ENCODE measurements at places on chromosomes 11 and 22.

DNA sequence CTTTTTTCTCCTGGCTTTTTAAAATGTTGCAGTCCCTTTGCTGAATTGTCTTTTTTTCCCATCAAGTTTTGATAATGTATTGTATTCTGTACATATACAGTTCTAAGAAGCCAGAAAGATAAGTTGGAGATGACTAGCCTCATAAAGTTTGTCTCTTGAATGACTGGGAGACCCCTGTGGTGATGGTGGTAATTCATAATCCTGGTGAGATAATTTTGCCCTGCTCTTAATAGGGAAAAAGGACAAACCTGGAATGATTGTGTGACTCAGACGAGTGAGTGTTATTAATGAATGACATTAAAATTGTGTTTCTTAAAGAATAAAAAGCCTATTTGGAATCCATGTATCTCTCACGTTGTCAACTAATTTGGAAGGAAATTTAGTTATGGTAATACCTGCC, 1.2 kb downstream of the HIKESHI start:
- DNase-seq = no peak

GRCh38 chr11:123184531-123184930, 10.5 kb downstream of the CLMP start:
- no peak for DNase-seq

GRCh38 chr11:83827940-83828554, 541.9 kb upstream of the CCDC90B start:
- no peak for DNase-seq

DNA sequence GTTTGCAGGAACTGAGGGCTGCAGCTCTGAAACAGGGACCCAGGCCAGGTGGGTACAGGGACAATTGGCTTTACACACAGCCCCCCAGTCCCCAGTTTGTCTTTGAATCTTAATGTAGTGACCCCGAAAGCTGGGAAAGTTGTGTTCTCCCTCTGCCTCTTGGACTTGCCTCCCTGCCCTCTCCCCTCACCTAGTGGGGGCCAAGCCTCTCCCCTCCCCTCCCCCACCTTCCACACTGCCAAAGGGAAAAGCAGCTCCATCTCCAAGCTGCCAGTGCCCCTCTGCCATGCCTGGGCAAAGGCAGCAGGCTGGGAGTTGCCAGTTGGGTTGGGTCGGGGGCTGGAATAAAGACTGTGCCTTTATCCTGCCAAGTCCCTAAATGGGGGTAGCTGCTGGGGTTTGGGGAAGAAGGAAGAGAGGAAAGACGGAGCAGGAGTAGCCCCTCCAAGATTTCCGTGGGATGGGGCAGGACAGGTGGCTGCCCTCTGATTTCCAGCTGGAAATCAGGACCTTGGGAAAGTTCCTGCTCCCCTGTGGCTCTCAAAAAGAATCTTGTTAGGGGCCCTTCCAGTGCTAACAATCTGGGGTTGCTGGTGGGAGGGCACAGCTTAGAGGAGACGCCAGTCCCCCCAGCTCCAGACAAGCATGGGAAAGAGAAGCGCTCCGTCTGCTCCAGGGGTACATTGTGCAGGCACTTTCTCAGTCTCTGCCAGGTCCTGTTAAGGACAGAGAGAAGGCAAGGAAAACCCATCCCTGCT, 2.8 kb upstream of the CLCF1 start:
- DNase-seq = no peak

- no peak for DNase-seq
Observed at GRCh38 chr11:33690290-33691065, 10.1 kb downstream of the C11orf91 start.

DNA sequence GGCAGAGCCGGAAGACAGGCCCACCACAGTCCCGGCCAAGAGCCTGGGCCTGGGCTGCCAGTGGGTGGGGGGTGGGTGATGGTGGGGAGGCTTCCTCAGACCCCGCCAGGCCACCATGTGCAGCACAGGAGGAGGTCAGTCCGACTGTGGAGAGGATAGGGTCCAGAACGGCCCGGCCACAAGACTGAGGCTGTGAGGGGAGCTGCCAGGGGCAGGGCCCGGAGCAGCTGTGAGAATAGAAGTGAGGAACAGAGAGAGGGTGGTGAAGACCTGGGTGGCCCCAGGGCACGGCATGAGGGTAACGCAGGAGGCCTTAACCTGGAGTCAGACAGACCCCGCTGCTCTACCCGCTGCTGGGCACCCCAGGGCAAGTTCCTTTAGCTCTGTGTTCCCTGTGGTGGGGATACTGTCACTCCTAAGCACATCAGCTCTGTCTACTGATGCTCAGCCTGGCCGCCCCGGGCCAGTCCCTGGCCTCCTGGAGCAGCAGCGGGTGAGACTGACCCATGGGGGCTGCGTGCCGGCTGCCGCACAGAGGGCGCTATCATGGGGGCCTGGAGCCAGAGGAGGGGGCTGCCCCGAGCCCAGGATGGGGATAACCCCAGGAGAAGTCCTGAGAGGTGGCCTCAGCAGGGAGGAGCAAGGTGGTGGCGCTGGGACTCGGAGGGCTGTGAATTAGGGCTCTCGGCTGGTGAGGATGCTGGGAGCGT, 1.7 kb downstream of the FERMT3 start:
- DNase-seq = no peak

DNA sequence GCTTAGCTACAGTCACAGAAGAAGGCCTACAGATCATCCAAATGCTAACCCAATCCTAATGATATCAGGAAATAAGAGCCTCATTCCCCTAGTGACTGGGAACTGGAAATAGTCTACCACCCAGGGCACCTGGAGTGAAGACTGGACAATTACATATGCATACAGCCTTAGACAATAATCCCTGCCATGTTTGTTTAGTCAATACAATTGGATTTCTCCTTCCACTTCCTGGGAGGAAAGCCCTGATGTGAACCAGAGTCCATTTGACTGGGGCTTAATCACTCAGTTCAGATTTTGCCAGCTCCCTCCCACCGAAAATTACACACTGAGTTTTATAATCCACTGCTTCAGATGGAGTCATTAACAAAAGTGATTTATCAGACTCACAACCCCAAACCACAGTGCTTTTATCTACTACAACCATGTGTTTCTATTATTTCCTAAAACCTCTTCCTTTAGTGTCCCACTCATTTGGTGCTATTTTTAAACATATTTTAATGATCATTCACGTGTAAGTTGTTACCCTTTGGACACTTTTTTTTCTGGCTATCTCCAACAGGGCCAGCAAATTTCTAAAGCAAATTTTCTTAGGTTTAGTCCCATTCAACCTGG, 29.9 kb downstream of the CWF19L2 start:
- DNase-seq = no peak

DNA sequence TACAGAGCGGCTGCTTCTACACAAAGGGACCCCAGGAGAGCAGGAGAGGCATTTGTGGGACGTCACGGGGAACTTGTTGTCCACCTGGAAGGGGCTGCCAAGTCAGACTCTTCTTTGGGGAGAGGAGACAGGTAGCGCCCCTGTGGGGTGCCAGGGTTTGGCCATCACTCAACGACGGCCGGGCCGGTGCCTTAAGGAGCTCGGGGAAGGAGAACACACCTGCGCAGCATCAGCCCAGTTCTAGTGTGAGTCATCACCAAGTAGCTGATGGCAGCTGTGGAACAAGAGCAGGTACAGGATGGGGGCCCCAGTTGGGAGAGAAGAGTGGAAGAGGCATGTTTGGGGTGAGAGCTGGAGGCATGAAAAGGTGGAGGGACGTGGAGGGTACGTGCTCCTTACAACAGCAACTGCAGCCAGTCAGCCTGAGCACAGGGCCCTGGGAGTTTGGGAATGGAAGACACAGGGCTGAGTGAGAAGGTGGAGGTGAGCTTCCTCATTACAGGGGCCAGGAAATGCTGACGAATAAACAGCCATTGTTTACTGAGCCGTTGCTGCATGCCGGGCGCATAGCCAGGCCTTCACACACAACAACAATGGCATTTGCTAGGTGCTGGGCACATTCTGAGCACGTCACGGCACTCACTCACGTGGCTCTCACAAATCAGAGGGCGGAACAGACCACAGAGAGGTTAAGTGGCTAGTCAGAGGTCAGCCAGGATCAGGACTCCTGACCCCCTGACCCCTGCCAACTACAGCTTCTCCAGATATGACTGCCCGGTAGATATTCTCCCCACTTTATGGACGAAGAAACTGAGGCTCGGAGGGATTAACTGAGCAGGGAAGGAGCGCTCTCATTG, 29.1 kb upstream of the TP53I11 start:
- DNase-seq = no peak

DNA sequence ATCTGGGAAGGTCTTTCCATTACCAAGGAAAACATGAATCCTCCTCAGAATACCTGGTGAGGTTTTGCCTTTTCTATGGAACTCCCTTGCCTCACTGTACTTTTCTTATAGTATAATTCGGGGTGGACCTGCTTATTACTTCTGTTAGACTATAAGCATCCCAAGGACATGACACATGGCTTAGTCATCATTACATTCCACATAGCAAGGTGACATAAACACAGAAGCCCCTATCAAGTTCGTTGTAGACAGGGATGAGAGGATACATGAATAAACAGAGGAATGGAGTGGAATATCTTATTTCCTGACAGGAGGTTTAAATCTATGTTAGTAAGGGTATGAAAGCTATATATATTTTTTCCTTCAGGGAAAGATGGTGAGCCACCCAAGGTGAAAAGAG, 532.2 kb upstream of the CCDC90B start:
- DNase-seq = no peak

GRCh38 chr11:2677127-2677526, 22.7 kb downstream of the KCNQ1OT1 start:
- no peak for DNase-seq

DNA sequence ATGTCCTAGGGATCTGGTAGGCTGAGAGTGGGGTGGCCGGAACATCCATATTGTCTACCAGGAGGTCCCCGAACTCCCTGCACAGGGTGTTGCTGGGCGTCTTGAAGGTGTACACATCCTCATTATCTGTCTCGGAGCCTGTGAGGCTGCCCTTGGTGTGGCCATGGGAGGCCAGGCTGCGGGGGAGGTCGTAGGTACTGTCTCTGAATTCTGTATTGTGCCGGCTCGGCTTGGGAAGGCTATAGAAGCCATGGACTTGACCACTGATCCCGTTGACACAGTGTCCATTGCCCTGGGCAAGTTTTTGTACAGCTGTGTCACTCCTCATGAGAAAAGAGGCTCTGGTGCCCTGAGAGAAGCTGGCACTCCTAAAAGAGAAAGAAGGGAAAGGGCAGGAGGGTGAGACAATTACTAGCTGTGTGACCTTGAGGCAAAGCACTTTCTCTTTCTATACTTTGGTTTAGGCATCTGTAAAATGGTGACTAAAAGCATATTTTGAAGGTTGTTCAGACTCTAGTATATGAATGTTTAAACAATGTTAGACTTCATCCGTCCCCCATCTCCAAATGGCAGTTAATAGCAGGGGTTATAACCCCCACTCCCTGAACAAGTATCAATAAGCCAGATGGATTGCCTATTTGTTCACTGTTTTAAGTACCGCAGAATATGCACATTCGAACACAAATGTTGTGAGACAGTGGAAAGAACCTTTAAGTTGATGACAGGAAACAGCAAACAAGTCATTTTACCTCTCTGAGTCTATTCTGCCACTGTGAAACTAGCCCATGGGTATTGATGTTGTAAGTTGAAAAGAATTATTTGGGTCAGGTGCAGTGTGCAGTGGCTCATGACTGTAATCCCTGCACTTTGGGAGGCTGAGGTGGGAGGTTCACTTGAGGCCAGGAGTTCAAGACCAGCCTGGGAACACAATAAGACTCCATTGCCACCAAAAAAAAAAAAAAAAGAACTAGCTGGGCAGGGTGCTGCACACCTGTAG, 38.3 kb downstream of the USP35 start:
- DNase-seq = no peak

GRCh38 chr11:45733176-45733575, 67.8 kb upstream of the CHST1 start:
- DNase-seq = no peak

DNA sequence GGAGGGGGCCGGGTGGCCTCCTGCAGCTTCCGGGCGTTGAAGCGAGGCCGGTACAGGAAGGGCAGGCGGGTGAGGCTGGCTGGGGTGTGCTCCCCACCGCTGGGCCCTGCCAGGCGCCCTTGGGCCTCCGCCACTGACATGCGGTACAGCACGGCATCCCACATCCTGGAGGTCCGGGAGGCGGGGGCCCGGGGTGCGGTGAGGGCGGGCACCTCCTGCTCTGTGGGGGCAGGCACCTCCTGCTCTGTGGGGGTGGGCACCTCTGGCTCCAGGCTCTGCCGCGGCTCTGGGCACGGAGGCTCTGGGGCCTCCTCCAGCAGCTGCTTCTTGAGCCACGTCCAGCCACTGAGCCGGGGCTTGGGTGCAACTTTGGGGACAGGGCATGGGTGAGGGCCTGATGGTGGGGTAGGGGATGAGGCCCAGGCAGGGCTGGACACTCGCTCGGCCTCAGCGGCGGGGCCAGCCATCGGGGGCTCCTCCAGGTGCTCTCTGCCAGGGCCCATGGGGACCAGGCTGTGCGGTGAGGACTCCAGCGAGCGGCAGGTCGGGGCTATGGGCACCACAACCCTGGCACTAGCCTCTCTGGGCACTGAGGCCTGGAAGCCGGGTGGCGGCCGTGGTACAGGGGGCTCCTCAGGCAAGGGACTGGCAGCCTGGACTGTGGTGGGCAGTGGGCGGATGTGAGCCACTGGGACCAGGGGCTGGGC, 2.3 kb downstream of the PRR33 start:
- no peak for DNase-seq

DNA sequence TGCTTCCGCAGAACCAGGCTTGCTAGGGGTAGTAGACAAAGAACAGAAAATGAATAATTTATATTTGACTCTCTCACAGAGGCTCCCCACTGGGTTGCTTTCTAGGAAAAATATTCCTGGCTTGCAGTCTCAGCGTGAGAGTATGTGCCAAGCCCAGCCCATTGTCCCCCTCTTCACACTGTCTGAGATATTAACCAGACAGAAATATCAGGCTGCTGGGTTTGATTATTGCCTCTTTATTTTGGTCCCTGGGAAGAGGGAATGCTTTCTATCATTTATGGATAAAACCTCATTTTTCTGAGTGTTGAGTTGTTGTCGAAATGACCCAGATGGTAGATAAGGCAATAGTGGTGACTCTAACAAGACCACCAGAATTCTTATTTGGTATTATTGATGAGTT, 367.9 kb downstream of the METTL15 start:
- DNase-seq = no peak

All from anterior cingulate cortex (tissue), 58 donors.